T-helper 17 cell (primary cell): ENCODE measurements at places on chromosomes 7 and 10.

- no peak for DNase-seq
Observed at GRCh38 chr7:71009636-71010035, 122.3 kb upstream of the GALNT17 start.

DNA sequence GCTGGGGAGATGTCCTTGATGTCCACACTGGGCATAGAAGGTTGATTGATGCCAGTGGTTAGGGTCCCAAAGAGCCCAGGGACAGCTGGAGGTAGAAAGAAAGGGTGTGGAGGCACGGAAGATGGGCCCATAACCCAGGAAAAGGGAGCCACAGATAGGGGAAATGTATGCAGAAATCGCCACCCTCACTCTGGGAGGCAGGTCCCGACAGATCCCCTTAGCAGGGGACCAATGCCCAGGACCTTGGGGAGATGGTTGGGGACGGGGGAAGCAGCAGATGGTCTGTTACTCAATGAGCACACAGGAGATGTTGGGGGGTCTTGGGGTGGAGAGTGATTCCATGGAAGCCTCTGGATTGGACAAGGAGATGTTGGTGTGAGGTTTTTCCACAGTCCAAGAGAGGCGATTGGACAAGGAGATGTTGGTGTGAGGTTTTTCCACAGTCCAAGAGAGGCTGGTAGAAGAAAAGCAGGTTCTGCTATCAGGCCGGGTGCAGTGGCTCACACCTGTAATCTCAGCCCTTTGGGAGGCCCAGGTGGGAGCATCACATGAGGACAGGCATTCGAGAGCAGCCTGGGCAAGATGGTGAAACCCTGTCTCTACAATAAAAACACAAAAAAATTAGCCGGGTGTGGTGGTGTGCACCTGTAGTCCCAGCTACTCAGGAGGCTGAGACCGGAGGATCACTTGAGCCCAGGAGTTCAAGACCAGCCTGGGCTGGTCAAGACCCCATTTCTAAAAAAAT lies 7.0 kb upstream of the PPP1R35 start:
- no peak for DNase-seq

DNA sequence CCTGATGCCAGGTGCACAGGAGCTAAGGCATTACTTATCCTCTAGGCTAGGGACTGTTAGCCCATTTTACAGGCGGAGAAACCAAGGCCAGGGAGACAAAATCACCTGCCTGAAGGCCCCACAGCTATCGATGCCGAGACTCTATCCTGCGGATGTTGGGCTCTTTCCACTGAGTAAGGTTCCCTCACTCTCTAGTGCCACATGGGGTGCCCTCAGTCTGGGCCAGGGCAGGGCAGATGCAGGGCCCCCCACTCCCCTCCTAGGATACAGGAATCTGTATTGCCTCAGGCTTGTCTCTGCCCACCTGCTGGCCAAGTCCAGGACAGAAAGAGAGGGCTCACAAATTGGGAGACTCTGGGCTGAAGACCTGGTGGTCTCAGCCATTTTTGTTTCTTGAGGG lies 45.7 kb downstream of the UNC5B start:
- DNase-seq = no peak

DNA sequence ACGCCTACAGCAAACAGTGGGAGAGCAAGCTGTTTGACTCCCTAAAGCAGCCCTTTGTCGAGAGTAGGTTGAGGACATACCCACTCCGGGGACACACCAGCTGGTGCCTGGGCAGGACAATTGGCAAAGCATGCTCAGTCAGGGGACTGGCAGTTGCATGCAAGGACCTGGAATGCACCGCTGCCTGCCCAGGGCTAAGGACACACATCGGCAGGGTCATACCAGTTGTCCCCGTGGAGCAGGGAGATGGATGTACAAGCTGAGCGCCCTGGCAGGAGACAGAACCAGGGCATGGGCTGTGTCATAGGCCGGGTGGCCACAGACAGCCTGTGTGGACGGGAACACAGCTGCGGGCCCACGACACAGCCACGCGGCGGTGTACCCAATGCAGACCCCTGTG lies 18.3 kb upstream of the ELN start:
- no peak for DNase-seq

DNA sequence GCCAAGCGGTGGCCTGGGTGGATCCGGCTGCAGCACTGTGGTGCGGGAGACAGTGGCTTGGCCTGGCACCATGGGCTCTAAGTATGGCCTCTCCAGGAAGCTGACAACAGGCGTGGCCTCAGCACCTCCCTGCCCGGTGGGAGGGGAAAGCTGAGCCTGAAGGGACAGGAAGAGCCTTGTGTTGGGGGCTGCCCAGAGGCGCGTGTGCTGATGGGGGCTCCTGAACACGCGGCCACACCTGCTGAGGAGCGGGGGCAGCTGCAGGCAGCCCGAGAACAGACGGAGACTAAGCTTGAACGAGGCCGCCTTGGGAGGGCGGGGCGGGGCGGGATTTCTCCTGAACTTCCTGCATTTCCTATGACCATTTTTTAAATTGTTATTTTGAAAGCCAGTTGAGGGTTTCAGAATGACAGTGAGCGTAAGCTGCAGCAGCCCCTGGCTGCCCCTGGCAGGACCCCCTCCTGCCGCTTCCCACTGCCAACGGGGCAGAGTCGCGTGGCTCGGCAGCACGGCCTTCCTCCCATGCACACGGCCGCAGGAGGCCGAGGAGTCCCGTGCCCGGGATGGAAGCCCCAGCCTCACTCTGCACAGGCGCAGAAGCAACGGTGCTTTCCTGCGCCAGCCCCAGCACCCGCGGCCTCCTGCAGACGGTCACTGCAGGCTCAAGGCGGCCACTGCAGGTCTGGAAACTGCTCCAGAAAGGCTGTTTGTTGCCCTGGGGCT lies 43.2 kb downstream of the DPYSL4 start:
- DNase-seq = no peak

- DNase-seq = no peak
Observed at GRCh38 chr10:50794490-50794889, 54.8 kb downstream of the ASAH2B start.

- no peak for DNase-seq
Observed at GRCh38 chr10:34549001-34549400, 266.1 kb downstream of the PARD3 start.

- DNase-seq = no peak
Observed at GRCh38 chr10:124493214-124493882, 31.7 kb downstream of the LHPP start.

DNA sequence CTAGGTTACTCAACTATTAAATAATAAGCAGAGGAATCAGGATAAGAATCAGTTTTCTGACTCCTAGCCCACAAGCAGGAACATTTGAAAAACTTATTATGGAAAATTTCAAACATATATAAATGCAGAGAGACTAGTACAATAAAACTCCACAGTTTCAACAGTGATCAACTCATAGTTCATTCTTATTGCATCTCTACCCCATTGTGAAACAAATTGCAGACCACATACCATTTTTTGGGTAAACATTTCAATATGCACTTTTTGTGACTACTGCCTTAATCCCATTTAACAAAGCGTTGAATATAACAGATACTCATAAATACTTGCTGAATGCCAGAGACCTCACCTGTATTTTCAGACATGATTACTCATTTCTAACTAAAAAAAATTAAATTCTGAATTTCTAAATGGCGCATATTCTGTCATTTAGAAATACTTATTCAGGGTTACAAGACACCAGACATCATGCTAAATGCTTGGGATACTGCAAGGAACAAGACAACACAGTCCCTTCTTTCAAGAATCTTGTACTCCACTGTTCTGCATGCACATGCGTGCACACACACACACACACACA lies 11.4 kb downstream of the CDK6 start:
- DNase-seq = no peak

DNA sequence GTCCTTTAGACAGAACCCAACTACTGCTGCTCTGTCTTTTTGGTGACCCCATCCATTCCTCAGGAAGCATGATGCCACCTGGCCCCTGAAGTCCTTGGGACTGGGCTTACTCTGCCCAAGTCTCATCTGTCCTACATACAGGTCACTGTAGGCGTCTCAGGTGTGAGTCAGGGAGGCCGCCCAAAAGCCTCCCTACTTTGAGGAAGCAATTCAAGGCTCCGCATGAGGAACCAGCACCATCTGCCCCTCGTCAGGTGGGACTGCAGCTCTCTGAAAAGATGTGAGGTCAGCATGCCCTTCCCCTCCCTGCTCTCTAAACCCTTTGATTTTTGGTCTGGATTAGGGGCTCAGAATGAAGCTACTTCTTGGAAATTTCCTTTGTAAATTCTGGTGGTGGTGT lies 354.8 kb downstream of the CXCL12 start:
- DNase-seq = no peak

DNA sequence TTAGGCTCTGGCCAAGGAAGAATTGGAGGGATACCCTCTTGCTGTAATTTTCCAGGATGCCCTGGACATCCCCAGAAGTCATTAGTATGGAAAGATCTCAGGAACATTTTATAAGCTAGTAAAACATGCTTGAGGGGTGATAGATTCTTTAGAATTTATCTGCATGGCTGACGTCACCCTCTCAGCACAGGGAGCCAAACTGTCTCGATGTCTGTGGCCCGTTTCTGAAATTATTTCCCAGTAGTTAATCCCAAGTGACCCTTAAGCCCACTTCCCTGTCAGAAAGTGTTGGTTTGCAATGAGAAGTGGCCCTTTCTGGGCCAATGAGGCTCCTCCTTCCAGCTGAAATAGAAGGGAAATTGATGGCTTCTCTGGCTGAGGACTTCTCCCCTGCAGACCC lies 184.5 kb upstream of the BMPER start:
- DNase-seq = no peak
